T-helper 22 cell (primary cell): ENCODE measurements at places on chromosomes 5 and 9.

DNA sequence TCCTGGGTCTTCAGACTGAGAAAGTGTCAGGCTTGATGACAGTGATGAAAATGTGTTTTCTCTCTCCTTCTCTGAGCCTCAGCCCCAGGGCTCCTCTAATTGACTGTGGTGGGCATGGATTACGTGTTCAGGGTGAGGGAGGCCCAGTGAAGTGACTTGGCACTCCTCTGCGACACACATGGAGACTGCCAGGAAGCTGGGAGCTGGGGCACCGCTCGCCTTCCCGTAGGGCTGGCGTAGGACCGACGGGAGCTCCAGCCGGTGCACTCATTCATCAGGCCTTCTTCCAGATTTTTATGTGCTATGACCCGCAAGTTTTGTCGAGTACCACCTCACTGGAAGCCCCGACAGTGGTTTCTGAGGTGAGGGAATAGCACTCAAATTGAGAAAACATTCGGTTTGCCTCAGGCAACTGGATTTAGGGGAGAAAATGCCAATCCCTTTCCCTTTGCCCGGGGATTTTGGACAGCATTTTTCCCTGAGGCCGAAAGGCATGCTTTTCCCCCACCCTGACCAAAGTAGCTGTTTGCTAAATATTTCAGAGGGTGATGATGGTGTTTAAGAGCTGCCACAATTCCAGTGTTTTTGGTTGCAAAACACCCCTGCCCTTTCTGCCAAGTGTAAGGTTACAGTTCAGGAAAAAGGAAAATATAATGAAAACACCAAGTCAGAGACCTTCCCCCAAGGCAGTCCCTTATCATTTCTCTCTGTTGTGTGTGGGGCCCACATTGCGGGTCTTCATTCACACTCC lies 83.7 kb downstream of the PCSK5 start:
- no peak for DNase-seq

GRCh38 chr9:116322521-116322920 lies 168.9 kb downstream of the PAPPA start:
- no peak for DNase-seq

GRCh38 chr5:61052882-61053281 lies 107.9 kb downstream of the NDUFAF2 start:
- DNase-seq, result no peak

DNA sequence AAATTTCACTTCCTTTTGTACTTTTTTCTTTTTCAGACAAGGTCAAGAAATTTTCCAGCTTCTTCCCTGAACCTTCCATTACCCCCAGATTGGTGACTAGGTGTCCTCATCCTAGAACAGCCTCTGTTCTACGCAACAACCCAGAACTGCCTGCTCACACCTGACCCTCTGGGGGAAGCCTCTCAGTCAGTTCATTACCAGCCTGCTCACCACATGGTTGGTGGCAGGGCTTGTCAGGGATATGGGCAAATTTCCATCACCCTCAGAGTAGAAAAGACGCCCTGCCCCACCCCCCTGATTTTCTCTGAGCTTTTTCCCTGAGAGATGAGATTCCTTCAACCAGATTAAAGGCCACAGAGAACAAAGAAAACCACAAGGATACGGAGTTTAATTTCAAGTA lies 5.3 kb upstream of the CFAP95 start:
- DNase-seq, result no peak

DNA sequence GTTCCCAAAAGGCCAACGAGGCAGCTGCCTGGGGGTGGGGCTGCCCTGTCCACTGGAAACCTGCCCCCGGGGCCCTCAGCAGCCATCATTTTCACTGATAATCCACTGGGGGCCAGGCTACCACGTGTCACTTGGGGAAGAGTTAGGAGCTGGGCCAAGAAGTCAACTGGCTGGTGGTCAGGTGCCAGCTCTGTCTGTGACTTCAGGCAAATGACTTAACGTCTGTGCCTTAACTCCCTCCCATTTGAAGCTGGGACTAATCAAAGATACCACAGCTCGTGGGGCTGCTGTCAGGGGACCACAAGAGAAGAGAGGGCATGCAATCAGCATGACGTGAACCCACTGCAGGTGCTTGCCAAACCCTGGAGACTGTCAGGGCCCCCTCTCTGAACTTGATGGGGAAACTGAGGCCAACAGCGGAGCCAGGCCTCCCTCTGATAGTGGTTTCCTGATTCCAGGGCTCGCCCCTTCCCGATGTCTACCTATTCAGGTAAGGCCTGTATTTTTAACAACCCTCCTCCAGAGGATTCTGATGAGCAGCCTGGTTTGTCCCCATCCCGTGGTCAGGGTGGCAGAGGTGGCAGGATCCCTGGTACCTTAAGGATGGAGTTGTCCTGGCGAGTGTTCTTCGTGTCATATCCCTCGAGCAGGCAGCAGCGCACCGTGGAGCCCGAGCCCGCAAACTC lies 12.3 kb upstream of the DPM2 start:
- no peak for DNase-seq

DNA sequence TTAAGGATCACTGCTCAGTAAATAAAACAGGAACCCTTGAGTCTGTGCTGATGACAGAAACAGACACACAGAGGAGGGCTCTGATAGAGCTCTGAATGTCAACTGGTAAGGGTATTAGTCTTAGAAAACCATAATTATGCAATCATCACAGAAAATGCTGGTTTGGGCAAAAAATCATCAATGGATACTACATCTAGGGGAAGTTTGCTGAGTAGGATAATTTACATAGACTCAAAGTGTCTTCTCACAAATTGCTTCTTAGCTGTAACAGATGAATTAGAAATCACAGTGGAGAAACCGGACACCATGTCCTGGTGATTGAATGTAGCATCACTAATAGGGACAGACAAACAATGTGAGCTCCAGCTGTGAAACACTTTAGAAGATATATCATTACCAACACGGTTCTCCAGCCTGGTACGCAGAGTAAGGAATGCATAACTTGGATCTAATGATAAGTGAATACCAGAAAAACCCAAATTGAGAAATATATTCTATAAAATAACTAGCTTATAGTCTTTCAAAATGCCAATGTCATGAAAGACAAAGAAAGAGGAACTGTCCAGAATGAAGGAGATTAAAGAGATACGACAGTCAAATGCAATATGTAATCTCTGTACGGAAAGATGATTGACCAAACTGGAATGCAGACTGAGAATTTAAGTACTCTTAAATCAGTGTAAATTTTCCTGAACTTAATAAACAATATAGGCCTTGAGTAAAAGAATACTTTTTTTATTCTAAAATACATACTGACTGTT lies 17.3 kb downstream of the CHD1 start:
- no peak for DNase-seq

GRCh38 chr9:107786561-107786960 lies 297.0 kb upstream of the KLF4 start:
- no peak for DNase-seq
